ENCODE measurements at places on chromosomes 11 and 22. TPM values are rescaled to one million over a fixed set of nuclear protein-coding genes. Genes with fewer than 3 reads are reported as not detected.

Gene SMIM35
- not detected for total RNA-seq

Gene ENTHD1
- not detected for total RNA-seq

Gene MOV10L1
- total RNA-seq, result under 0.01 TPM

Gene TYR
- total RNA-seq, result not detected

Gene OR6A2
- 0.14 TPM for total RNA-seq

Gene ARCN1
- 127 TPM for total RNA-seq

Gene TUB
- total RNA-seq, result under 0.01 TPM

Gene MEI1
- total RNA-seq, result 0.07 TPM

Gene TRIM49C
- total RNA-seq, result not detected

Gene MUC5AC
- total RNA-seq, result not detected

Gene ZNRF3
- 8.1 TPM for total RNA-seq

Gene TMEM25
- 14.4 TPM for total RNA-seq

Gene OR51V1
- total RNA-seq, result not detected

Gene ASCC2
- 29.4 TPM for total RNA-seq

Gene CD3E
- 0.07 TPM for total RNA-seq

Gene GAL3ST1
- total RNA-seq, result 0.07 TPM

Gene USH1C
- total RNA-seq, result not detected

Gene UPK3A
- not detected for total RNA-seq

Gene SNX32
- total RNA-seq, result 0.68 TPM

Data from nasal cavity respiratory epithelium epithelial cell of viscerocranial mucosa (primary cell).